ENCODE measurements at places on chromosomes 13 and 19.

DNA sequence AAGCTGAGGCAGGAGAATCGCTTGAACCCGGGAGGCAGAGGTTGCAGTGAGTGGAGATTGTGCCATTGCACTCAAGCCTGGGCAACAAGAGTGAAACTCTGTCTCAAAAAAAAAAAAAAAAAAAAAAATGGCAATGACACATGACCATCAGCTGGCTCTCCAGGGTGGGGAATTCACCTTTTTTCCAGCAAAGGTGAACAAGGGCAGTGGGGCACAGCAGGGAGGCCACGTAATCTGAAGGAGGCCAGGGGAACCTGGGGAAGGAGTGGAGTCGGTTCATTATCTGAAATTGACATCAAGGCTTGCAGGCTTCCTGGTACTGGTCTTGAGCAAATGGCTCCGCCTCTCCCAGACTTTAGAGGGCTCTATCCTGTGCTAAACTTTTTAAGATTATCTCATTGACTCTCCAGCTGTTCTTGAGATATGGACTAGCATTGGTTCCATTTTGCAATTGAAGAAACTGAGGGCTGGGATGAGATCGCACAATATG lies 28.1 kb downstream of the KEAP1 start:
- DNase-seq = no peak

GRCh38 chr19:13297023-13297422 lies 146.8 kb downstream of the IER2 start:
- DNase-seq = no peak

DNA sequence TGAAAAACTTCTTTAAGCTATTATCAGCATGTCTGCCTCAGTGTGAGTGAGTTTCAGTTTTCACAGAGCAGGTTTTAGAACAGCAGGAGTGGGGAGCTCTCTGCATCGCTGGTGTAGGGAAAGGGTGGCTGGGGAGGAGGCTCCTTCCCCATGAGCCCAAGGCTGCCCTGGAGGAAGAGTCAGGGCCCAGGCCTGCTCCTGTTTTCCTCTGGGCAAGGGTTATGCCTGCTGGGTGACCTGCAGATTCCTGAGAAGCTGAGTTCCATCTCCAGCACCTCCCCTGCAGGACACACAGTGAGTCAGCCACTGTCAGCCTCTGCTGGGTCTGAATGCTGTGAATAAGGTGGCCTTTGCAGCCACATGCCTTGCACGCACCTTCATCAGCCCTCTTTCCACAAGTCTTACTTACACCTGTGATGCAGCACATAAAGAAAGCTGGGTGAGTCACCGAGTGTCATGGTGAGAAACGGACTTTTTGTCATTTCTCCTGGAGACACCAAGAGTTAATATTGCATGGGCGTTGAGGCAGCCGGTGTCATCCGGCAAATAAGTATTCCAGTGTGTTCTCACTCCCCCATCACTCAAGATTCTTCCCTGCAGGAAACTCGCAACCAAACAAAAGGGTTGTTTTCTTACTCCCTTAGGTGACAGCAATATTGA lies 186.4 kb upstream of the KL start:
- DNase-seq = peak; percentile 32

DNA sequence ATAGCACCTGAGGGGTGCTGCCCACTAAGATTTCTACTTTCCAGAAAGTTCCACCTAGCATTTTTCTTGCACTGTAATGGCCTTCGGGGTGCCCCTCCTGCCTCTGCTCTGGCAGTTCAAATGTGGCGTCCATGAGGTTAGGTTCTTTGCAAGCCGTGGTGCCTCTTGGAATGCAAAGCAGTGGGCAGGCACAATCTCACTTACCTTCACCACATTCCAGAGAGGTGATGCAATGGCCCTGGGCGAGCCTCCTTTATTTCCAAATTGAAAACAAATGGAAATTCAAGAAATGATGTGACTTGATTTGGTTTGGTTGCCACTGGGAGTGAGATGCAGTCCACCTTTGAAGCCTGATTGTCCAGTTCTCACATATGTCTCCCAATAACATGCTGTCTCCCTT lies 46.9 kb downstream of the FGF9 start:
- no peak for DNase-seq

GRCh38 chr19:39060171-39060570 lies 24.0 kb upstream of the ACP7 start:
- DNase-seq = no peak

DNA sequence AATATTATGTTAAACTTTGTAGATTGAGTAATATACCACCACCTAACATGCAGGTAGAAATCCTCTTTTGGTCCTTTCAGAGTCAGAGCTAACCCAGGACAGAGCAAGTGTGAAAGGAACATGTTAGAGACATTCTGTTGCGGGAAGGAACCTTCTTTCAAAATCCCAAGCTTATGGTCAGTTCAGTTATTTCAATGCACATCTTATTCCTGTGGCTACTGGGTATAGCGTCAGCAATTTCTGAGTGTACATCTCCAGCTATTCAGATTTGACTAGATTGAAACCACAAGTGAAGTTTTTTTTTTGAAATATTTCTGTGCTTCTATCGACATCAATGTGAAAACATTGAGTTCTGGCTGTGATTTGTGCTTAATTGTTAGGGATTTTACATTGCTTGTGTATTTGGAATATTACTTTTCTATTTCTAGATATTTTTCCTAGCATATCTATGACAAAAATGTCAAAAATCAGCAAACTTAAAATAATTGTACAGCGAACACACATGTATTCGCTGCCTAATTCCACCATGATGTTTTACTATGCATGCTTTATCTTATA lies 165.3 kb downstream of the LMO7 start:
- DNase-seq = no peak

DNA sequence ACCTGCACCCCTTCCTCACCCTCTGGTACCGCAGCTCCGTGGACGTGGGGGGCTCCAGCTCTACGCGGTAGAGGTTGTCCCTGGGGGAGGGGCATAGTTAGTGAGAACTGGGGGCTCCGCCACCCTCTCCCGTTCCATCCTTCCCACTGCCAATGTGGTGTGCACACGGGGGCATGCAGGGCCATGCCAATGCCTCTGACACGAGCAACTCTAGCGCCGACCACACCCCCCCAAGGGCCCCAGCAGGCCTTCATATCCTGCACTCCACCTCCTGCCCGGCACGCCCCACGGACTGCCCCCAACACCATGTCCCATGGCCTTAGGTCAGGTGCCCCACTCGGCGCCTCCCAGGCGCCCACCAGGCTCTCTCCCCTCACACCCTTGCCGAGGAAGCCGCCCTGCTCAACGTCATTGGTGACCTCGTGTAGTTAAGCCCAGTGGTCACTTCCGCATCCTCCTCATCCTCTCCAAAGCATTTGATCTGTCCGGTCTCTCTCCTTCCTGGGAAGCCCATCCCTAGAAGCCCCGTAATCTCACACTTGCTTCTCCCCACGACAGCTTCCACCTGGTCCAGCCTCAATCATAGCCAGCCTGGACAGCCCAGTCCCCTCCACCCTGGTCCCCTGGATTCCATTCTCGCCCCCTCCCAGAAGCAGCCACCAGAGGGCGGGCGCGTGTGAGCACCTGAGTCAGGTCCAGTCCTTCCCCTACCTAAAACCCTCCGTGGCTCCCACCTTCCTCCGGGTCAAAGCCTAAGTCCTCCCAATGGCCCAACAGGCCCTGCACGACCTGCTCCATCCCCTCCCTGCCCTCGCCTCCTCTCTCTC lies 2.1 kb downstream of the SEMA6B start:
- no peak for DNase-seq

Data from HS-5 (cell line).